Suppressor macrophage treated with lipopolysaccharide for 4 hours (primary cell): ENCODE measurements at places on chromosomes 12 and 14.
A peak's percentile ranks its signal among the peaks of the same experiment; 100 is the strongest.

GRCh38 chr14:20413744-20414082 is 412 bp upstream of the TEP1 start:
- peak; percentile 61 for DNase-seq

DNA sequence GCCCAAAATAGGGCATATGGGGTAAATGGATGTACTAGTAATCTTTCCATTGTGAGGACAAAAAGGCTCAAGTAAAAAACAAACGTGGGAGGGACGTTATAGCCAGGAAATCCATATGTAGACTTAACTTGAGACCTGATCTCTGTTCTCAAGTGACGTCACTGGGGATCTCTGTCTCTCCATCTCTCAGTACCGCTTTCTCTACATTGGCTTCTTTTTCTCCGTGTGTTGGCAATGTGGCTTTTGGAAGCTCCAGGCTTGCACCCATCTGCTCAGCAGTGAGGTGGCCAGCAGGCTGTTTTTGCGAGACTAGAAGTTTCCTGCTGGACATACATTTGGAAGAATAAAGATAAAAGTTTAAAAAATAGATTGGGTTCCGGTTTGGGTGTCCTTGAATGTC is 66.0 kb upstream of the NRXN3 start:
- no peak for DNase-seq

DNA sequence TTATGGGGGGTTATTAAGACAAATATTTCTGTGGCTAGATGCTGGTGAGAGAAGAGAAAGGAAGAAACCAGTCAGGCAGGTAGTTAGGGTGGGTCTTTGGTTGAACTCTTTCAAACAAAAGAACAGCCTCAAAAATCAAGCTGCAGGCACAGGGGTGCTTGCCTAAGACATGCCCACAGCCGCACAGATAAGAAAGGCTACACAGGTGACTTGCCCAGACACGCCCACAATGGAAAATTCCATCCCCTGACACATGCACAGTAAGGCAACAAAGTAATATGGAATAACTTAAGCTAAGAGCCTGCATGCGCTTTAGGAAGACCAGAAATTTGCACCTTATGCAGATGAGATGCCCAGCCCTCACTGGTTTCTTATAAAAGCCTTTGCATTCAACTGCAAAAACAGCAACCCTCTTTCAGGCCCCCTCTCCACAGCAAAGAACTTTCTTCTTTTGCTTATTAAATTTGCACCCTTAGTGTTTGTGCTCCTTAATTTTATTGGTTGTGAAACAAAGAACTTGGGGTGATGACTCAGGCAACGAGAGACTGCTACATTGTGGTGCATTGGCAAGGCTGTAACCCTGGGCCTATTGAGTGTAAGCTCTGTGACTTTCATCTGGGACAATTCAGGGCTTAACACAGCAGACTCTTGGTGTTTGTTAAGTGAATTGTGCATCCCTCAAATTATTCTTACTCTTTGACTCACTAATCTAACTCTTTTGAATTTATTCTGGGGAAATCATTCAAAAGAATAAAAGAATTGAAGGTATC is 149.4 kb downstream of the RPAP3 start:
- no peak for DNase-seq

DNA sequence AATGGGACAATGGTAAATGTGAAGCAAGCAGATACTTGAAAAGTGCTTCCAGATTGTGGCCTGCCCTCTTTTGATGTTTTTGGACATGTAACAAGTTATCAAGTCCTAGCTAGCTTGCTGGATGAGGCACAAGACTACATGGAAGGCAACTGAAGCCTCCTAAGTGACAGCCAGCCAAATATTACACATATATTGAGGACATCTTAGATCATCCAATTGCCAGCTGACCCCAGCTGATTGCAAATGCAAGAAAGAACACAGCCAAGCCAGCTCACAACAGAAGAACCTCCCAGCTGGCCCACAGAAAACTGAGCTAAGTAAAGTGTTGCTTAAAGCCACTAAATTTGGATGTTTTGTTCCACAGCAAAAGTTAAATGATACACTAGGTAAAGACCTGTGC is 156.9 kb downstream of the SRGAP1 start:
- DNase-seq = no peak

- no peak for DNase-seq
Observed at GRCh38 chr14:104229534-104230055, 91.2 kb downstream of the KIF26A start.

GRCh38 chr14:91867316-91867988 is at the start of gene TC2N:
Gene TC2N, minus strand, starts transcription at chr14:91867536. Its CDS starts 53,767 bp downstream, at chr14:91813769.
- DNase-seq = no peak

GRCh38 chr14:31303654-31304053 is 96.1 kb upstream of the HECTD1 start:
- DNase-seq = no peak

DNA sequence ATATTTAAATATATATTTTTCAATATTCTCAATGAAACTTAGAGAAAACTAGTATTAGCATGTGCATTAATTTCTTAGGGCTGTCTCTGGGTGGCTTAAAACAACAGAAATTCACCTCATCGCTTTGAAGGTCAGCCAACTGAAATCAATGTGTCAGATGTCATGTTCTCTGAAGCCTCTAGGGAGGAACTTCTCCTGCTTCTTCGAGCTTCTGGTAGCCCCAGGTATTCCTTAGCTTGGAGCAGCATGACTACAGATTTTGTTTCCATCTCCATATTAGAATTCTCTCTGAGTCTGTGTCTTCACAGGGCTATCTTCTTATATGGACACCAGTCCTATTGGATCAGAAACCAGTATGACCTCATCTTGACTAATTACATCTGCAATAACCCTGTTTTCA is 221.5 kb downstream of the PDZRN4 start:
- no peak for DNase-seq
